ENCODE measurements at places on chromosomes 11 and 22. TPM values are rescaled to one million over a fixed set of nuclear protein-coding genes. Genes with fewer than 3 reads are reported as not detected.

The ABTB2 gene
- 26.8 TPM for total RNA-seq

The BSX gene
- total RNA-seq, result not detected

The IL17RA gene
- total RNA-seq, result 11.7 TPM

DNA sequence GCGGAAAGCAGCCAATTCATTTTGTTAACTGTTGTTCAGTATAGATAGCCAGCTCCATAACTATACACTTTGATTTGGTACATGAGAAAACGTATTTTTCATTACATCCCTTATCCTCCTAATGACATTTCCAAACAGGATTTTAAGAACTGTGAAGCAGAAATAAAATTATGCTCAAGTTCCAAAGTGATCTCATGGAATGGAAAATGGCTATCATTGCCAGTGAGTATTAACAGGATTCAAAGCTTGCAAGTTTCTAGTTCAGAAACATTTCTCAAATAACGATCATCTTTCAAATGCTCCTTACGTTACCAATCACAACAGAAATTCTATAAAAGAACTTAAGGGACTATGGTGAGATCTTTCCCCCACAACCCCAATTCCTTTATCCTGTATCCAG lies 53.7 kb downstream of the CADM1 start:
- DNase-seq, result no peak

DNA sequence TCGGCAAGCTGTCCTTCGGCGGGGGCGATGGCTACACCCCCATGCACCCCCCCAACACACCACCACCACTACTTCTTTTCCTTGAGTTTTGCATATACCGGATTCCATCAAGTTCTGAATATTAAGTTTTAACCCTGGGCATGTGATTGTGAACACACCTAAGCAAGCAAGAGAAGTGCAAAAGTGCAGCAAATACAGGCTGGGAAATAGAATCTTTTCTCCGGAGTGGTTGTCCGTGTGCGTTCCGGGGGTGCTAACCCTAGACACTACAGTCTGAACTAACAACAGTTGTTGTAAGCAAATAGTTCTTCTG lies 574 bp downstream of the PRSS23 start:
- no peak for DNase-seq

- no peak for DNase-seq
Observed at GRCh38 chr11:122741613-122742300, 86.2 kb downstream of the UBASH3B start.

- no peak for DNase-seq
Observed at GRCh38 chr11:14029440-14029839, 66.9 kb downstream of the SPON1 start.

GRCh38 chr11:73398721-73399120 lies 22.5 kb downstream of the RELT start:
- no peak for DNase-seq

GRCh38 chr11:128565881-128566280 lies 21.5 kb downstream of the ETS1 start:
- DNase-seq, result no peak

All from kidney epithelial cell (primary cell).